ENCODE measurements at places on chromosomes 7 and 10. TPM values are rescaled to one million over a fixed set of nuclear protein-coding genes. Genes with fewer than 3 reads are reported as not detected.

DNA sequence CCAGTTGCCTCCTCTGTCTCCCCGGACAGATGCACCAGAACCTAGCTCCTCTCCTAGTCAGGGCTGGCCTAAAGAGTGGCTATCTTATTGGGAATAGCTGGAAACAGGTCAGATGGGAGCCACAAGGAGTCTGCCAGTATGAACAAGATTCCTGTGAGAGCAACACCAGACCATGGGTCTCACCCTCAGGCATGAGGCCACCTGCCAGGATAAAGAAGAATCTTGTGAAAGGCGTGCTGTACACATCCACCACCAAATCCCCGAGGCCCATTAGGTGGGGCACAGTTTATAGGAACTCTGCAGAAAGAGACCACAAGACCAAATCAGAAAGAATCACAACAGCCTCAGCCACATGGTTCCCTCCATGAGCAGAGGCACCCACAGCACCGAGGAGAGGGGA lies 325.9 kb downstream of the TNS3 start:
- no peak overlapping the region for H3K4me3 ChIP-seq
- H3K27ac ChIP-seq: no peak overlapping the region
- DNase-seq: no peak
- peaks cover 12% of the 10 kb centered on the region for H3K4me1 ChIP-seq
- no peaks in the 10 kb centered on the region for H3K36me3 ChIP-seq
- H3K27me3 ChIP-seq: peaks cover 5% of the 10 kb centered on the region

- H3K4me3 ChIP-seq: no peak overlapping the region
- no peaks in the 10 kb centered on the region for H3K4me1 ChIP-seq
- no peak for DNase-seq
- H3K27me3 ChIP-seq: no peaks in the 10 kb centered on the region
- no peaks in the 10 kb centered on the region for H3K36me3 ChIP-seq
Observed at GRCh38 chr10:33224251-33224965, 110.1 kb downstream of the NRP1 start.

GRCh38 chr7:480531-481218 lies 39.0 kb downstream of the PDGFA start:
- no peak for DNase-seq
- H3K27ac ChIP-seq: no peak overlapping the region
- H3K4me3 ChIP-seq: no peak overlapping the region
- H3K27me3 ChIP-seq: no peaks in the 10 kb centered on the region
- H3K4me1 ChIP-seq: no peaks in the 10 kb centered on the region

- H3K36me3 ChIP-seq: no peaks in the 10 kb centered on the region
- H3K4me1 ChIP-seq: no peaks in the 10 kb centered on the region
- H3K27ac ChIP-seq: no peak overlapping the region
- DNase-seq: no peak
- H3K4me3 ChIP-seq: no peak overlapping the region
Observed at GRCh38 chr7:81488210-81488609, 281.6 kb downstream of the HGF start.

DNA sequence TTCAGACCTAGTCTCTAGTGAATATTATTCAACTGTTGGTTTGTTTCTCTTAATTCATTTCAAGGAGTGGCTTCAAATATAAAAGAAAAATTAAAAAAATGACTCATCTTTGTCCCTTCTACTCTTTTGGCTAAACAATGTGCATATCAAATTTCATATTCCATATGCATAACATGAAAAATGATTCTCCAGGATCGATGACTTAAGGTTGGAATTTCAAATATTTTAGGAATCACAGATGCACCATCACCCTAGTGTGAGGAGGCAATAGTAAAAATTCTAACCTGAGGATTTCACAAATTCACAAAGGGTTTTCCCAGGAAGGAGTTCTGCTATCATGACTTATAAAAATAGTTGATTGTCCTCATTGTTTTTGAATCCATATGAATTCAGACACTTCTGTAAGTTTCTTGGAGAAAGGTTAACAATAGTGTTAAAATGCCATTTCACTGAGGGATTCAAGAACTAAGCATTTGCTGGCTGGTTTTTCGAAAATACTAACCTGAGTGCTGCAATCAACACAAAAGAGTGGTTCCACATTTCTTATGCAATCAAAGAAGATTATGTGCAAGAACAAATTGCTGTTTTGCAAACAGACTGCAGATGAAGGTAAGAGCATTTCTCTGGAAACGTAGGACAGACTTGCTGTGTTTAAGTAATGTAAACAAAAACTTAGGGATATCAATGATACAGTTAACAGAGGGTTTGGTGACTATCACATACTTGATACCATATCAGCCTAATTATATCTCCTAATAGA lies 547.5 kb upstream of the LRRTM3 start:
- H3K4me3 ChIP-seq: no peak overlapping the region
- H3K36me3 ChIP-seq: no peaks in the 10 kb centered on the region
- H3K27me3 ChIP-seq: no peaks in the 10 kb centered on the region

COBL gene
- 0.66 TPM for total RNA-seq

- peaks cover 19% of the 10 kb centered on the region for H3K4me1 ChIP-seq
- H3K4me3 ChIP-seq: no peak overlapping the region
- DNase-seq: no peak
- no peaks in the 10 kb centered on the region for H3K36me3 ChIP-seq
- no peak overlapping the region for H3K27ac ChIP-seq
- H3K27me3 ChIP-seq: no peaks in the 10 kb centered on the region
Observed at GRCh38 chr7:7687800-7688199, 30.6 kb downstream of the RPA3 start.

- no peaks in the 10 kb centered on the region for H3K27me3 ChIP-seq
- no peak overlapping the region for H3K4me3 ChIP-seq
- H3K27ac ChIP-seq: peak overlapping the region; percentile 85
- DNase-seq: no peak
Observed at GRCh38 chr7:133477791-133478190, 224.9 kb downstream of the EXOC4 start.

AKR1E2 gene
- total RNA-seq: 3.4 TPM

GRCh38 chr7:17646253-17646956 lies 293.9 kb downstream of the SNX13 start:
- no peak overlapping the region for H3K4me3 ChIP-seq
- no peak for DNase-seq
- no peaks in the 10 kb centered on the region for H3K36me3 ChIP-seq

DNA sequence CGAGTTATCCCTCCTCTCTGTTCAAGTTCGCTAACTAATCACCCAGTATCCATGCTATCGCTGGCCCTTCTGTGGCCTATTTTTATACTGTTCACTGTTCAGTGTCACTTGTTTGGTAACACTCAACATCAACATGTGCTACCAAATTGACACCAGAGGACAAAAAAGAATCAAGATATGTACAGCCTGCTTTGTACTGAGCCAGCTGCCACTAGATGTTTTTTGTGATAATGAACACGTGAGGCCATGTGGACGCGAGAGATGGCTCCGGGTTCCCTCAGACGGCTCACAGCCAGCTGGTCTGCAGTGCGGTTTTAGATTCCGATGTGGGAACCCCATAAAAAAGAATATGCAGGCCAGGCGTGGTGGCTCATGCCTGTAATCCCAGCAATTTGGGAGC lies 21.2 kb downstream of the CAV1 start:
- no peaks in the 10 kb centered on the region for H3K4me1 ChIP-seq
- no peak overlapping the region for H3K4me3 ChIP-seq
- H3K27me3 ChIP-seq: no peaks in the 10 kb centered on the region

GRCh38 chr10:119801998-119802538 lies 70.6 kb downstream of the MCMBP start:
- no peak overlapping the region for H3K27ac ChIP-seq
- H3K4me1 ChIP-seq: no peaks in the 10 kb centered on the region
- H3K4me3 ChIP-seq: no peak overlapping the region
- H3K27me3 ChIP-seq: no peaks in the 10 kb centered on the region

DNA sequence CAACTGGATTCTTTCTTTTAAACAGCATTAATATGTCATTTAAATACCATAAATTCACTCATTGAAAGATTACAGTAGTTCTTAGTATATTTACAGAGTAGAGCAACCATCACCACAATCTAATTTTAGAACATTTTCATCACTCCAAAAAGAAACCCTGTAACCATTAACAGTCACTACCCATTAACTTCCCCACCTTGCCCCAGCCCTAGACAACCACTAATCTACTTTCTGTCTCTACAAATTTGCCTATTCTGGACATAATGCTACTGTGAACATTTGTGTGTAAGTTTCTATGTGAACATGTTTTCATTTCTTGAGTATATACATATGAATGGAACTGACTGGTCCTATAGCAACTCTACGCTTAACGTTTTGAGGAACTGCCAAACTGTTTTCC lies 42.4 kb downstream of the P4HA1 start:
- no peaks in the 10 kb centered on the region for H3K4me1 ChIP-seq
- no peak for DNase-seq
- no peaks in the 10 kb centered on the region for H3K27me3 ChIP-seq
- no peak overlapping the region for H3K27ac ChIP-seq
- no peak overlapping the region for H3K4me3 ChIP-seq

HNRNPF gene
- 235 TPM for total RNA-seq

ZNF853 gene
- 2.8 TPM for total RNA-seq

- H3K4me3 ChIP-seq: no peak overlapping the region
- H3K27ac ChIP-seq: no peak overlapping the region
- DNase-seq: no peak
- H3K36me3 ChIP-seq: no peaks in the 10 kb centered on the region
Observed at GRCh38 chr7:112395411-112395810, 54.8 kb upstream of the IFRD1 start.

DNA sequence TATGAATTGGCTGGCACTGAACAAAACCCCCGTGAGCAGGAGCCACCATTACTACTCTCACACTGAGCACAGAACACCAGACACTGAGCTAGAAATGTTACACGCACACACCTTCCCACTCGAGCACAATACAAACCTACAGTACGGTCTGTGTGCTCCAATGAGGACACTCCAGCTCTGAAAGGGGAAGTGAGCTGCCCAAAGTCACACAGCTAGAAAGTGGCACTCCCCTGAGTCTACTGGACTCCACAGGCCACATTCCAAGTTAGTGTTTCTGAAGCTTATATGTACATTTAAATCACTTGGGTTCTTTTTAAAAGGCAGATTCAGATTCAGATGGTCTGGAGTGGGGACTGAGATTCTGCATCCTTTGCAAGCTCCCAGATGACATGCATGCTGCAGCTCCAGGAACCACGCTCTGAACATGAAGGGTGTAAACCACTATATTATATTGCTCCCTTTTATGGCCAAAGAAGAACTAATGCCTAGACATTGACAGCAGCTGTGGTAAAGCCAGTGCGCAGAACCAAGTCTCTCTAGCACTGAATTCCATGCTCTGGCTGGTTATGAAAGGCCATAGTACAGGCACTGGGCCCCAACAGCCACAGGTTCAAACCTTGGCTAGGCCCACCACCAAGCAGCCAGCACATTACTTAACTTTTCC lies 77.1 kb downstream of the FRMPD2 start:
- no peak for DNase-seq
- no peaks in the 10 kb centered on the region for H3K4me1 ChIP-seq
- no peak overlapping the region for H3K4me3 ChIP-seq
- no peaks in the 10 kb centered on the region for H3K36me3 ChIP-seq
- H3K27me3 ChIP-seq: no peaks in the 10 kb centered on the region

IGF2BP3 gene
- total RNA-seq: 16.5 TPM

DNA sequence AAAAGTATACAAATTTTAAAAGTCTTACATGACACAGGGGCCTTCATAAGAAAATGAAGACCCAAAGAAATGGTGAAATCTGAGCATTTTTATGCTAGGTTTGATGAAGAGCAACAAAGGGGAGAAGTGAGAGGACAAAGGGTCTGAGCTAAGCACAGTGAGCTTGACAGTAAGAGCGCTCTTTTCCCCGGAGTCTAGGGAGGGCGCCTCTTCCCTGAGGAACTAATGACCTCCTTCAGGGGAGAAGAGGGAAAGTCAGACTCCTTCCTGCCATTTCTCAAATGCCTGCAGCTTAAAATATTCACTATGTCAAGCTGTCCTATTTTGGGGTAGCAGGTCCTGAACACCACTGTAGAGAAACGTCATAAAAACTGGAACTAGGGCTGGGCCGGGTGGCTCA lies 18.1 kb upstream of the PAXIP1 start:
- peaks cover 3% of the 10 kb centered on the region for H3K27me3 ChIP-seq
- no peak for DNase-seq
- H3K36me3 ChIP-seq: no peaks in the 10 kb centered on the region

GRCh38 chr10:10508211-10508610 lies 509.5 kb upstream of the CELF2 start:
- H3K27ac ChIP-seq: no peak overlapping the region
- no peaks in the 10 kb centered on the region for H3K27me3 ChIP-seq
- no peak overlapping the region for H3K4me3 ChIP-seq
- no peak for DNase-seq

- H3K27ac ChIP-seq: no peak overlapping the region
- H3K4me3 ChIP-seq: no peak overlapping the region
- H3K4me1 ChIP-seq: no peaks in the 10 kb centered on the region
- H3K36me3 ChIP-seq: no peaks in the 10 kb centered on the region
- no peaks in the 10 kb centered on the region for H3K27me3 ChIP-seq
Observed at GRCh38 chr10:122855745-122856144, 10.1 kb upstream of the CUZD1 start.

GRCh38 chr10:118960157-118961090 lies 69.1 kb upstream of the NANOS1 start:
- H3K4me1 ChIP-seq: peaks cover 14% of the 10 kb centered on the region
- H3K27me3 ChIP-seq: no peaks in the 10 kb centered on the region
- no peak overlapping the region for H3K4me3 ChIP-seq
- H3K27ac ChIP-seq: no peak overlapping the region
- no peaks in the 10 kb centered on the region for H3K36me3 ChIP-seq

DNA sequence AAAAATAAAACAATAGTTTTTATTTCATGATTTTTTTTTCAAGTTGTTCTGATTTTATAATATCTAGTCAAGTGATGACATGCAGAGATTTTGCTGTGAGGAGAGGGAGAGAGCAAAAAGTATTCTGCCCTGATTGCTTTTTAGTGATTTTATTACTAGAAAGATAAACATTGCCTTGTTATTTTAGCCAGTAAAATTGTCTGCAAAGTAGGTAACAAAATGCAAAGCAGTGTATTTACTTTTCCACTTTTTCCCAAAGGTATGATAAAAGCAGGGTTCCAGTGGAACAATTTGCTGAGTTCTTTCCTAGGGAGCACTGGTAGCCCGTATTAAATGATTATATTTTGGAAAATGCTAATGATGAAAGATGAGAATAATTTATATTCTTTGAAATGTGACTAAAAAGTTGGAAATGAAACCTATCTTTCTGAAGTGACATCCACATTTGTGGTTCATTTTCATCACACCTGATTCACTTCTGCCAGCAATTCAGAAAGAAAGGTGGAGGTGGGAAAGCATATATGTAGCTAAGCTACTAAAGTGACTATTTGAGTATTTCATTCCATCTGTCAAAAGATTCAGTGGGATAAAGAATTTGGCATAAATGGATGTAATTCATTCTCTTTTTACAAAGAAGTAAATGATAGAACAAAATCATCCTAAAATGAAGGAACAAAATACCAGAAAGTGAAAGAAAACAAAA lies 300.3 kb downstream of the ADK start:
- H3K36me3 ChIP-seq: no peaks in the 10 kb centered on the region
- H3K27ac ChIP-seq: no peak overlapping the region
- no peak for DNase-seq
- H3K4me3 ChIP-seq: no peak overlapping the region
- H3K27me3 ChIP-seq: no peaks in the 10 kb centered on the region

GRCh38 chr10:58638388-58638787 lies 125.7 kb downstream of the BICC1 start:
- no peak for DNase-seq
- H3K4me3 ChIP-seq: no peak overlapping the region
- H3K27ac ChIP-seq: no peak overlapping the region
- no peaks in the 10 kb centered on the region for H3K36me3 ChIP-seq
- H3K27me3 ChIP-seq: no peaks in the 10 kb centered on the region

Data from thymus (tissue), 14 donors.